ENCODE measurements at places on chromosomes 6 and 20.

- no peak for DNase-seq
These were observed 8.5 kb downstream of the RBM24 start for GRCh38 chr6:17289630-17290061.

DNA sequence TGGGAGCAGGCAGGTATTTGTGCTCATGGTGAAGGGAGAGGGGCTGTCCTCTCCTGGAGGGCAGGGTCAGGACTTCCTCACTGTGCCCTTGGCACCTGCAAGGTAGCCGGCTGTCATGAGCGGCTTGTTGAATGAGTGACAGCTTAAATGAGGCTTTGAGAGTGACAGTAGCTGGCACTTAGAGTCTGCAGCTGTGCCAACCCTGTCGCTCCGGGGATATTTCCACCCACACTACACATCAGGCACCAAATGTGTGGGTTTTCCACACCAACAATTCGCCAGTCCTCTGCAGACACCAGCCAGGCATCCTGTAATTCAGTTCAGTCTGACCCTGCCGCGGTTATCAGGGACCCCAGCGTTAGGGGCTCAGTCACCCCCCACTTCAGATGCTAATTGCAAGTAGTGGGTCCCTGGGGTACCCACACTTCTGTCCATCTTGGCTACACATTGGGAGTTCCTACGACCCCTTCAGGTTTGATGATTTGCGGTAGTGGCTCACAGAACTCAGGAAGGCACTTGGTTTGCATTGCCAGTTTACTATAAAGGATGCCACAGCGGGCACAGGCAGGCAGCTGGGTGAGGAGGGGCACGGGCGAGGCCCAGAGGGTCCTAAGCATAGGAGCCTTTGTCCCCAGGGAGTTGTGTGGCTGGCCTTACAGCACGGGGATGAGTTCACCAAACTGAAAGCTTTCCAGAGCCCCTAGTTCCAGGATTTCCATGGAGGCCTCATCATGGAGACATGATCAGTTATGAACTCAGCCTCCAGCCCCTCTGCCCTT is 9.1 kb downstream of the MTG2 start:
- no peak for DNase-seq

- DNase-seq, result peak; percentile 17
These were observed 30.5 kb upstream of the RPP40 start for GRCh38 chr6:5034328-5034727.

DNA sequence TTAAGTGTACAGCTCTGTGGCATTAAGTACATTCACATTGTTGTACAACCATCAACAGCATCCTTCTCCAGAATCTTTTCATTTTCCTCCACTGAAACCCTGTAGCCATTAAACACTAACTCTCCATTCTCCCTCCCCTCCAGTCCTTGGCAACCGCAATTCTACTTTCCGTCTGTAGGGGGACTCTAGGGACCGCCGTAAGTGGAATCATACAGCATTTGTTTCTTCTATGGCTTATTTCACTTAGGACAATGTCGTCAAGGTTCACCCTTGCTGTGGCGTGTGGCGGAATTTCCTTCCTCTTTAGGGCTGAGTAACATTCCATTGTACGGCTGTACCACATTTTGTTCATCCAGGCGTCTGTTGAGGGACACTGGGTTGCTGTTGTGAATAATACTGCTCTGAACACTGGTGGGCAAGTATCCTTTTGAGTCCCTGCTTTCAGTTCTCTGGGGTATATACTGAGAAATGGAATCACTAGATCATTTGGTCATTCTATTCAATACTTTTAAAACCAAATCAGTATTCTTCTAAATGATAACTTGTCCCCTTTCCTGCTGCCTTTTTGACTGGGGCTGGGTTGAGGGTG is 50.7 kb downstream of the PPP1R3G start:
- peak; percentile 39 for DNase-seq

DNA sequence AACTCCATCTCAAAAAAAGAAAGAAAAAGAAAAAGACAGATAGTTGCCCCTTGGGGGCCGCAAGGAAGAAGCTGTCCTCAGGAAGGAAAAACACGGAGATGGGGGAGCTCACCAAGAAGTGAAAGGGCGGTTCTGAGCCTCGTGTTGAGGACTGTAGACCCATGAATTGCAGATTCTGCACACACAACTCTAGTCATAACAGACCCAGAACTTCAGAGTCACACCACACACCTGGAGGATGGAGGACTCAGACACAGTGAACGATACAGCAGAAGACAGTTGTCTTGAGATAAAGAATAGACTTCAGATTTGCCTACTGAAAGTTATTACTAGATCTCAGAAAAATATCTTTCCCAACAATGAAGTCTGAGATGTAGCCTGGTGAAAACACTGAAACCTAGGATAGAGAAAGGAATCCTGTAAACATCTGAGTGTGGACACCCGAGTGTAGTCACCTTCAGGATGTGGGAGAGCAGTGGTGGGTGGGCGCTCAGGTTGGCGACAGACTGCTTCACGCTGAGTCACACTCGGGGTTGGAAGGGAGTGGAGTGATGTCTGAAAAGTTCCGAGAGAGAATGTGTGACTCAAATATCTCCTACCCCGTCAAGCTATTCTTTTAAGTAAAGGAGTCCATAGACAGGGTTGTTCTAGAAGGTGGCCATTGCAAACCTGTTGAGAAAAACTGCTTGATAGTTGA is 88.1 kb downstream of the MAP3K4 start:
- DNase-seq, result peak; percentile 62

- DNase-seq, result no peak
These were observed 235.6 kb upstream of the PRDM1 start for GRCh38 chr6:105850261-105851112.

GRCh38 chr20:50930139-50930975 is 880 bp downstream of the ADNP start:
- no peak for DNase-seq

GRCh38 chr6:69580706-69581105 is 216.1 kb downstream of the LMBRD1 start:
- no peak for DNase-seq

DNA sequence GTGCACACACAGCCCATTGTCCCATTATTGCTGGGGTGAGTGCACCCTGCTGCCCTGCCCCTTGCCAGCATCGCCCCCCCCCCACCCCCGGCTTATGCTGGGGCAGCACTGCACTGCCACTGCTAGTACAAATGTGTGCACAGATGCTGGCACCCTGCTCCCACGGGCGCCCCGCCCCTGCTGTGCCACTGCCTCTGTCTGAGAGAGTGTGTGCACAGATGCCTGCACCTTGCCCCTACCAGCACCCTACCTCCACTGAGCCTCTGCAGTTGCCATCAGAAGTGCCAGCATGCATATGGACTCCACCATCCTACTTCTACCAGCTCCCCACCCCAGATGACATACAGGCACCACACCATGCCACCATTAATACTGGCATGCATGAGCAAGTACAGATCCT is 454.6 kb upstream of the KHDRBS2 start:
- DNase-seq, result no peak

All from foreskin fibroblast (primary cell).